ENCODE measurements at places on chromosomes 6 and 20.

- DNase-seq: no peak
Measured at GRCh38 chr6:166541366-166541765, 45.1 kb downstream of the RAMACL start.

DNA sequence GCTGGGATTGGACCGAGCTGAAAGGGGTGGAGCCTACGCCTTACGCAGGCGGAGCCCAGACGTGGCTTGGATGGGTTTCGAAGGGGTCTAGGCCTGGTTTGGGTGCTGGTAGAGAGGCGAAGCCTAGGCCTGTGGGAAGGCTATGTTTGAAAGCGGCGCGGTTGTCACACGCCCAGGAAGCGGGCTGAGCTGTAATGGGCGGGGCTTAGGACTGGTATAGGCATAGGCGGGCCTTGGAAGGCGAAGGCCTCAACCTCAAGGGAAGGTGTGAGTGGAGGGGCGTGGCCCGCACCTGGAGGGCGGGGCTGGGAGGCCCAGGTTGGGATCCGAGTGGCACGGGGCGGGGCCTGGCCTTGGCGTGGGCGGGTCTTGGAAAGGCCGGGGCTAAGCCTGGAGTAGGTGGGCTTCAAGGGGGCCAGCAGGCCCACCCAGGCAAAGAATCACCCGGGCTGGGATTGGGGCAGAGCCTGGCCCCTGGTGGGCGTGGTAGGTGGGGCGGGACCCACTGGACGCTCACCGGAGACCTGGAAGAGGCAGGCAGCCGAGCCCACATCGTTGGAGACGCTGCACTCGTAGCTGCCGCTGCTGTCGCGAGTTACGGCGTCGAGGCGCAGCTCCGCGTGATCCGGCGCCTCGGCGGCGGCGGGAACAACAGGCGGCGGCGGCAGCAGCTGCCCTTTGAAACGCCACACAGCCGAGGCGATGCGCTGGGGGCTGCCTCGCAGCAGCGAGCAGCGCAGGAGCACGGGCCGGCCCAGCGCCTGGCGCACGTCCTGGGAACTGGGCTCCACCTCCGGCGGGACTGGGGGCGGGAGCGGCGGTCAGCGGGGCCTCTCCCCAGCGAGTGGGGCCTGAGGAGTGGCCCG, 49.0 kb downstream of the MDGA1 start:
- no peak for DNase-seq

GRCh38 chr6:38264605-38265004, 375.1 kb downstream of the BTBD9 start:
- peak; percentile 4 for DNase-seq

DNA sequence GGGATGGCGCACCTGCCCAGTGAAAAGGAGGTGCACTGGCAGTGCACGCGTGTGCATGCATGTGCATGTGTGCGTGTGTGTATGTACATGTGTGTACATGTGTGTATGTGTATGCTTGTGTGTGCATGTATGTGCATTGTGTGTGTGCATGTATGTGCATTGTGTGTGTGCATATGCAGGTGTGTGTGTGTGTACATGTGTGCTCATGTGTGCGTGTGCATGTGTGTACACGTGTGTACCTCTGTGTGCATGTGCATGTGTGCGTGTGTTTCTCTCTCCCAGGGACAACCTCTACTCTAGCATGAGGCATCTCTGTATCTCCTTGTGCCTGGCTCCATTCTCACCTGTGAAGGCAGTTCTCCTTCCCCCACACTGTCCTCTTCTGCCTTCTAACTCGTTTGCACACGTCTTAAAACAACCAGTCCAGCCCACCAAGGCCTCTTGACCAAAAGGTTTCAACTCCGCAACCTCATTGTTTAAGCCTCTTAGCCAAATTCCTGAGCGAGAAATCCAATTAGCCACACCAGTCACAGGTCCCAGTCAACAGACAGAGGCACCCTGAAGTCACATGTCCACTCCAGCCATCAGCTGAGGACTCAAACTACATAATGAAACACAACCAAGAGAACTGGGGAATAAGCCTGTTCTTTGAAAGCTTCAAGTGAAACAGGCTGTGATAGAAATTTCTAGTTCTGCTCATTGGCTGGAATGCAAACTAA, 103.5 kb upstream of the PTPRT start:
- DNase-seq: no peak

GRCh38 chr6:2510316-2510715, 240.4 kb downstream of the MYLK4 start:
- no peak for DNase-seq

DNA sequence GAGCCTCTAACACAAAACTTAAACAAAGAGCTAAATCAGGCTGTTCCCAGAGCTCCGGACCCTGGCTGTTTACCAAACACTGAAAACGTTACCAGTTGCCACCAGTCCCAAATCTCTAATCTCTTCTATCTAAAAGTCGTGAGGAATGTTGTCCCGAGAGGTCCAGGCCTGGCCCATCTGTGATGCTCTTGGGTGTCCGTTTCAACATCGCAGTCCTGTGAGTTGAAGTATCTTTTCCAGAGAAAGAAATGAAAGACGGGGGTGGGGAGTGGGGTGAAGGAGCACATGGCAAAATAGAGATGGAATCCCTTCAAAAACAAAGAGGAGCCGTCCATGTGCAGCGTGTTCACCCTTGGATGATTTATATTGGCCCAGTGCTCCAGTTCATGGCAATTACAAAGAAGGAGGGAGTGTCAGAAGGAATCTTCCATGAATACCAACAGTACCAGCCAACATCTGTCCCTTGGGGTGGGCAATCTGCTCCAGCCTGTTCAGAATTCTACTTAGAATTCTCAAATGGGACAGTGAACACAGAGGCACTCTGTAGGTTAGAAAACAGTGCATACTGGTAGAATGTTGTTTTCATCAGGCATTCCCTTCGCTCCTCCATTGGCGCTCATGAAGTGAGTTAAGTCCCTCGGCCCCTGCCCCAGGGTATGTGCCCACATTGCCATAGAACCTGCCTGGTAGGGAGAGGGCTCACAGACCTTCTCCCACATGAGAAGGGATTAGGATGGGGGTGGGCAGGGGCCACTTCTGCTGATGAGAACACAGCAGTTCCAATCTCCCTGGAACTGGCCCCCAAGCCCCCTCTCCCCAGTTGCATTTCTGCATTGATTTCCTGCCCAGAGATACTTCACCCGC, 112.1 kb downstream of the LY86 start:
- no peak for DNase-seq

- no peak for DNase-seq
Measured at GRCh38 chr6:169604076-169604475, 97.8 kb downstream of the WDR27 start.

GRCh38 chr6:82248273-82248735, 760 bp upstream of the IBTK start:
- no peak for DNase-seq

- DNase-seq: no peak
Measured at GRCh38 chr6:69622924-69623323, 173.9 kb downstream of the LMBRD1 start.

DNA sequence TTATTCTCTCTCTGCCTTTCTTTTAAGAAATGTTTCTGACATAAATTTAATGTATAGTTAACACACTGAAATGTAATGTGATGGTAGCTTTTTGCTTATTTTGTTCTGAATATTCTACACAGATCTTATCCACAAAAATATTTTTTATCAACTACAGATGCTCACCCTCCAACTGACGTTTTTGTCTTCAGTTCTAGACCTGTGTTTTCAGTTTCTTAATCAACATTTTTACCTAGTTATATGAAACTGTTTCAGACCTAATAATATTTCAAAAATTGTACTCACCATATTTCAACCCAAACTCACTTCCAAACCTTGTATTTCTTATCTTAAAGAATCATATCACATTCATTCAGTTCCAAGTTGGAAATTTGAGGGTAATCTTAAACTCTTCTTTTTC, 452.8 kb downstream of the RFPL4B start:
- DNase-seq: no peak

DNA sequence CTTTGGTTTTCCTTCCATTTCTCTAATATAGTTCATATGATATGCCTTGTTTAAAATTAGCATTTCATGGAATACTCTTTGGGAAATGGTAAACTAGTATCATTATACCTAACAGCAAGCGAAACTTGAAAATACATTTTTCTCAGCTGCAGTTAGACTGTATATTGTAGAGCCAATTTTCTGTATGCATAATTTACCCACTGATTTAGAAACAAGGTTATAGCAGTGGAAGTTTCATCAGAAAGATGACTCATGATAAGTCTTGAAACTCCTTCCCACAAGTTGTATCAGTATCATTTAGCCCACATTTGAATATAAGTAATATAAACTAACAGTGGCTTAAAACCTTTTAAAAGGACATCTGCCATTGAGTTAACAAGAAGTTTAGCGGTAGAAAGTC, 164.8 kb upstream of the BMP5 start:
- DNase-seq: no peak

DNA sequence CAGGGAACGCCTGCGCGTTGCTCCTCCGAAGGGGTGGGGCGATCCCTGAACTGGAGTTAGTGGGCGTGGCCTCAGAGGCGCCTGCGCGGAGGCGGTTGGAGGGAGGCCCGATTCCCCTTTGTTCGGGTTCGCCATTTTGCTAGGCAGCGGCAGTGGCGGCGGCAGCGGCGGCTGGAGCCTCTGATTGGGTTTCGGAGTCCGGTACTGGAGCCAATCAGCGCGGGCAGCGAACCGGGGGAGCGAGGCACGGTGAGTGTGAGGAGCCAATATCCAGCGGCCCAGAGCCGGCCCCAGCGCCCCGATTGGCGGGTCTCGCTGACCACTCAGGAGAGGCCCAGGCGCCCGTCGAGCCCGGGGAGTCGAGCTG, at the start of gene NFYA:
NFYA (plus strand) TSS at position 139 of the 367 bp plus-strand sequence. CDS start 6,116 bp downstream, outside the sequence.
- peak; percentile 99 for DNase-seq

DNA sequence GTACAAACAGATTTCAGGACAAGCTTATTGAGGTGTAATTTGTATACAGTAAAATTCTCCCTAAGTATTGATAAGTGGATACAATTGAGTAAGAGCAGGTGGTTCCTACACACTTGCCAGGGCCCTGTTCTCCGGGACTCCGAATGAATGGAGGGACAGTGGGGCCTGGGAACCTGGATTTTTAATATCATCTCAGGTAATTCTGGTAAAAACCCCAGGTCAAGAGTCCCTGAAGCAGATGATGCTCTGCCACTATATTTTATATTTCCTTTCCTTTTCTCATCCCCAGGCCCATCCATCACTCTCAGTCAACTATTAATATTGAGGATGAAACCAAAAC, 104.9 kb downstream of the FYN start:
- no peak for DNase-seq

DNA sequence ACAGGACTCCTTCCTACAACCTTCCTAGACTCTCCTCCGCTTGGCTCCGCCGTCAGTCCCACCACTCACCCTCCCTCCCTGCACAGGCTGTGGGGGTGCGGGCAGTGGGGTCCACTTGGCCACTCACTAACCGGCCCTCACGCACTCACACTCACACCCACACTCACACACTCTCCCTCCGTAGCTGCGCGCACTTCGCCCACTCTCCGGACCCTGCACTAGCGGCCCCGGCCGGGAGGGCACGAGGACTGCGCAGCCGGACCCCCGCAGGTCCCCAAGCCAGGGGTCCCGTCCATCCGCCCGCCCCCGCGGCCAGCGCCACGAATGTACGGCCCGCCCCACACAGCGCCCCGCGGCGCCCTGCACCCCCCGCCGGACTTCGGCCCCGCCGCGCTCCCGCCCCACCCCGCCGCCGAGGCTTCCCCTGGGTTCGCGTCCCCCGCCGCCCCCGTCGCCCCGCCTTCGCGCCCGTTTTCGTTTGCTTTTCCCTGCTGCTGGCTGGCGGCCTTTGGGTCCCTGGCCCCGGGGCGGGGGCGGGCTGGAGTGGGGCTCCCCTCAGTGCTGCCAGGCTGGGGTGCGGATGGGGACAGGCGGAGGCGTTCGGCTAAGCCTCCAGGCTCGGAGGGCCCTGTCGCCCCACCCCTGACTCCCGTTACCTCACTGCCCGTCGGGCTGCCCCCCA, 23.0 kb upstream of the SLC22A7 start:
- no peak for DNase-seq

DNA sequence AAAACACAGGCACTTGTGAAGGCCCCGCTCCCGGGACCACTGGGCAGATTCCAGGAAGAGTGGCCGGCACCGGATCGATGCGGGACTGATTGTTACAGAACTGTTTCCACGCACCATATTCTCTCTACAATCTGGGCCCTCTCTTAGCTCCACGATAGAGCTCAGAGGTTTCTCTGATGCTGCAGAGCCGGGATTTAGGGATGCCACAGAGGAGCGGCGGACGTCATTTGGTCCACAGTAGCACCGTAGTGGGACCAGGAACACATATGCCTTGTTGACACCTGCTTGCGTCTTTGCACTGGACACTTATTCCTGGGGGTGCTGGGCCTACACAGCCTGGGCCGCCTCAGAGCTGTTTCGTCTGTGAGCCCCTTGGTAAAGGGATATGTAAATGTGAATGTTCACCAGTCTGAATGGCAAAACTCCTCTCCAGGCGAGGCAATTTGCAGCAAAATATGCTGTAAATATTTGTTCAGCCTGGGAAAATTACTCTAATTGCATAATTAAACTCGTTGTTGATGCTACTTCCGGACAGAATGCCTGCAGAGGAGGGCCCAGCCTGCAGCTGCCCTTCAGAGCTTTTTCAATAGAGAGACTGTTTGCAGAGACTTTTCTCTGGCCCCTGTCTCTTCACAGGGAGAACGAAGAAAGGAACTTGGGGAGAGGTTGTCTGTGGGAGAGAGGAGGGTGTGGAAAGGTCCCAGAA, 9.4 kb downstream of the PCK1 start:
- no peak for DNase-seq

- DNase-seq: no peak
Measured at GRCh38 chr20:39885975-39886649, 802.9 kb downstream of the MAFB start.

DNA sequence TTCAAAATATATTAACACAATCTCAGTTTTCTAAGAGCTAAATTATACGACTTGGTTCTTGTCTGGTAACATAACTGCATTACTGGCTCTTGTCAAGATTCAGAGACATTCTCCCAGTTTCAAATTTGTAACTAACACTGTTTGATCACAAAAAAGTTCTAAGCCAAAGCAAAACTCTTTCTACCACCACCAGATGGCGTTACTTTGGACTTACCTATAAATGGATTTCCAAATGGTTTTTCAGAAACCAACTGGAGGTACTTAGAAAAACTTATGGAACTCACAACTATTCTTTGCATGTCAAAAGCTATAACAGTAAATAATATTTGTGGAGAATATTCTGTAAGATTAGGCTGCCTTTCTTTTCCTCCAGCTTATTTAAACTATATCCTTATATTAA, 34.2 kb upstream of the GFRAL start:
- peak; percentile 0 for DNase-seq

GRCh38 chr20:49833483-49833882, 20.9 kb downstream of the SLC9A8 start:
- DNase-seq: no peak

DNA sequence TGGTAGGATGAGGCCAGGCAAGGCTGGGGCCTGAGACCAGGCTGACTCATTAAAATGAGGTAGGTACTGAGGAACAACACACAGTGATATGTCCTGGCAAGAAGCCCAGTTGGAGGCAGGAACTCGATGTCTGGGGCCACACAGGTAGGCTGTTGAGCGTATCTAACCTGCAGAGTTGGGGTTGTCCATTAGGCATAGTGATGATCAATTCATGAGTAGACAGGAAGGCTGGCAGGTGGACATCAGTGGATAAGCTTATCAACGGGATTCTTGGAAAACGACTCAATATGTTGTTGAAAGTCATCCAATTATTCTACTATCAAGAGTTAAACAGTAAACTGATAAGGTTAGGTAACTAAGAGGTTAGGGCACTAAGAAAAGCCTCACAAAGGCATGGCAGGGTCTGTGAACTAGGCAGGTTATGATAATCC, 193.2 kb upstream of the COL21A1 start:
- DNase-seq: no peak

- DNase-seq: no peak
Measured at GRCh38 chr6:140494321-140495108, 1120.1 kb upstream of the CITED2 start.
